GM18507 (cell line): ENCODE measurements at places on chromosomes 11 and 22.

- DNase-seq = no peak
Observed at GRCh38 chr11:12258451-12258850, 118.9 kb upstream of the PARVA start.

DNA sequence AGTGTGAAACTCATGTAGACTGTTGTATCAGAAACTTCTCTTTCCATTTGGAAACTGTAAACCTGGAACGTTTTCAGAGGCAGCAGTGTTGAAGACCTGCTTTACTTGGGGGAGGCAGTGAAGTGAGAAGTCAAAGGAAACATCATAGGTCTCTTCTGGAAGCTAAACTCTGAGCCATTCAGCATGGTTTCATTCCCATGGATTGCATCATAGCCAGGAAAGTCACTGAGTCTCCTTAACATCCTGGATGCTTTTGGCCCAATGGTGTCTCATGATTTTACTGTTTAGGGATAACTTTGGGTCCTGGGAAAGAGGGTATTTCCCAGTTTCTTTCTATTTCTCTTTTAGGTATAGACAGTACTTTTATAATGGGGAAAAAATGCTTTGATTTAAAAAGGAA is 153.2 kb upstream of the E2F8 start:
- no peak for DNase-seq

GRCh38 chr11:75369560-75370255 is 18.2 kb upstream of the ARRB1 start:
- DNase-seq = no peak

DNA sequence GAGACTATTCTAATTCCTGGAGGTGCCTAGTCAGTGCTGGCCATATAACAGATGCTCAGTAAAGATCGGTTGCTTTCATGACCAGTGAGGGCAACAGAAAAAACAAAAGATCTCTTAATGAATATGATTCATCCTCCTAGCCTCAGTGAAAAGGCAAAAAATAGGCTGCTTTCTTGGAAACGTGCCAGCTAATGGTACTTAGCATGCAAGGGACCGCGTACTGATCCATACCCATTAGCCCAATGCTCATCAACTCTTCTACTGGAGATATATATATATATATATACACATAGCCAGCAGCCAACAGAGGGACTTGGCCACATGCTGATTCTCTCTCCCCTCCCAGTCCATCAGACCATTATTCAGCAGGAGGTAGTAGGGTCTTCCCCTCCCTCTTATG is 320.4 kb downstream of the KIRREL3 start:
- DNase-seq = no peak

DNA sequence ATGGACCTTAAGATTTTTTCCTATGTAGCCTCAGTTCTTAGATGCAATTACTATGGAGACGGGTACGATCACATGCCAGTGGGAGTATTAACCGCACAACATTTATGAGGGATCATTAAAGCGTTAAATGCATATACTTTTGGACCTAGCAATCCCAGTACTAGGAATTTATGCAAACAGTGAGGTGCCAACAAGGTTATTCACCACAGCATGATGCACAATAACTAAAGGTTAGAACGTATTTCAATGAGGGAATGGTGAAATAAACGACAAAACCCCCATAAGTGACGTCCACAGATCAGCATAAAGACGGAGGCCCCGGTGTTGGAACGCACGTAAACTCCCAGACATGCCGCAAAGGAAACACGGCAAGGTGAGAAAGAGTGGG is 539 bp downstream of the SIRT3 start:
- DNase-seq = no peak

- DNase-seq = peak; percentile 36
Observed at GRCh38 chr11:18721561-18722292, 4.3 kb downstream of the IGSF22 start.

- DNase-seq = no peak
Observed at GRCh38 chr11:3803726-3804495, 4.4 kb upstream of the PGAP2 start.

GRCh38 chr11:43404836-43405479 is 46.2 kb downstream of the TTC17 start:
- no peak for DNase-seq

GRCh38 chr11:57103899-57104605 is 77.7 kb upstream of the LRRC55 start:
- DNase-seq = no peak

- no peak for DNase-seq
Observed at GRCh38 chr11:44623731-44624491, 58.4 kb downstream of the CD82 start.

- DNase-seq = no peak
Observed at GRCh38 chr11:1592628-1593027, 5.5 kb downstream of the KRTAP5-2 start.

- DNase-seq = peak; percentile 74
Observed at GRCh38 chr11:64230171-64230984, at the start of gene DNAJC4. TSS of gene DNAJC4 (plus strand) at chr11:64230548. CDS start at chr11:64230855, 307 bp downstream.

GRCh38 chr11:65610404-65610803 is 3.6 kb downstream of the MAP3K11 start:
- no peak for DNase-seq

- no peak for DNase-seq
Observed at GRCh38 chr22:43707648-43708047, 104.5 kb downstream of the EFCAB6 start.

GRCh38 chr11:104165014-104165413 is 1.1 kb upstream of the PDGFD start:
- no peak for DNase-seq

DNA sequence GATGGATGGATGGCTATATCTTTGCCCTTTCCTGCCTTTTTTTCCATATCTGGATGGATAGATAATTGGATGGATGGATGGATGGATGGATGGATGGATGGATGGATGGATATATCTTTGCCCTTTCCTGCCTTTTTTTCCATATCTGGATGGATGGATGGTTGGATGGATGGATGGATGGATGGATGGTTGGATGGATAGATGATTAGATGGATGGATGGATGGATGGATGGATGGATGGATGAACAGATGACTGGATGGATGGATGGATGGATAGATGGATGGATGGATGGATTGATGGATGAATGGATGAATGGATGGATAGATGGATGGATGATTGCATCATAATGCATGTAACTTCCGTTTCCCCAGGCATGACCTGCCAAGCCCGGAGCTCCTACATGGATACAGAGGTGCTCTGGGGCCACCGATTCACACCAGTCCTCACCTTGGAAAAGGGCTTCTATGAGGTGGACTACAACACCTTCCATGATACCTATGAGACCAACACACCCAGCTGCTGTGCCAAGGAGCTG is 24.9 kb downstream of the KCNJ5 start:
- DNase-seq = no peak

GRCh38 chr11:134504146-134504905 is 92.3 kb upstream of the B3GAT1 start:
- DNase-seq = no peak

DNA sequence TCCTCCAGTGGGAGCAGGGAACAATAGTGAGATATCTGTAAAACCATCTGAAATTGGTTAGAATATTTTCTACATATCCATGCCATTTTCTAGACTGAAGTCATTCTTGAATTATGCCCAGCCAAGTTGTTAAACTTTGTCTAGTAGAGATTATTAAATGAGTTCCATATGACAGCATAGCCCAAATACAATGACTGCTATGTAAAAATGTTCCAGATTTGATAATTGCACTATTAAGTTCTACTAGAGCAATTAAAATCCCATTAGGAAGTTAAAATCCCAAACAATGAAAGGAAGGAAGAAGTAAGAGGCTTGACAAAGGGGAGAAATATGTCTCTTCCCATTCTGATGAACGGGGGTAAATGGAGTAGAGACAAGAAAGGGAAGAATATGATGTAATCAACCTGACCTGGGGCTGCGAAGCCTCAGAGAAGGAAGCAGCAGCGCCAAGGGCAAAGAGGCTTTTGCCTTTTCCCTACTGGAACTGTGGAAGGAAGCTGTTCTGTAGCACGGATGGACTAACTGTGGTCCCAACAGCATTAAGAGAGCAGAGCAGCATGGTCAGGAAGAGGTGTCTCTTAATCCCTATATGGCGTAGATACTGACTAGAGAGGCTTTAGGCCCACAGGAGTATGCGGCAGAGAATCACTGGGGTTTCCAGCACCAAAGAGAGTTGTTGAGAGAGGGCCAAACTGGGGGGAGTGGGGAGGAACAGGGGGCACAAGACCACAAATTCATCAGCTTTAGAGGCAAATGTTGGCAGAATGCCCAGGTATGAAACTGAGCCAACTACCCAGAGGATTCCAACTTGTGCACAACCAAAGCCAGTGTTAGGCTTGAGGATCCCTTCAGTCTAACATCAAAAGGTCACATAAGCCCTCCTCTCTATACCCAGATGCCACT is 26.7 kb downstream of the RRP8 start:
- no peak for DNase-seq

- no peak for DNase-seq
Observed at GRCh38 chr11:8338138-8338537, 74.5 kb upstream of the LMO1 start.

DNA sequence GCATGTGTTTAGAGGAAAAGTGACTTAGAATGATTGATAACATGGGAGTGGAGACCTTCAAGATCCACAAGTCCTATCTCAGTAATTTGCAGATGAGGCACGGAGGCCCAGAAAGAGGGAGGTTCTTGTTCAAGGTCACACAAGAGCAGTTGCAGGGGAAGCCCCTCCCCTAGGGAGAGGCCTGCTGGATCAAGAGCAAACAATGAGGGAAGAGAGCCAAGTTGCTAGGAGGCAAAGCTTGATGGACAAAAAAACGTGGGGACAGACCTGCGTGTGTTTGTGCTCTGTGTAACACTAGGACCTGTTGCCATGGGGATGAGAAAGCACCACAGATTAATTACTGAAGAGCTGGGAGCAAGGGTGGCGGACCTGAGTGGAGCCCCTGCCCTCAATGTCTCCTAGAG is 6.4 kb upstream of the MFRP start:
- DNase-seq = no peak

DNA sequence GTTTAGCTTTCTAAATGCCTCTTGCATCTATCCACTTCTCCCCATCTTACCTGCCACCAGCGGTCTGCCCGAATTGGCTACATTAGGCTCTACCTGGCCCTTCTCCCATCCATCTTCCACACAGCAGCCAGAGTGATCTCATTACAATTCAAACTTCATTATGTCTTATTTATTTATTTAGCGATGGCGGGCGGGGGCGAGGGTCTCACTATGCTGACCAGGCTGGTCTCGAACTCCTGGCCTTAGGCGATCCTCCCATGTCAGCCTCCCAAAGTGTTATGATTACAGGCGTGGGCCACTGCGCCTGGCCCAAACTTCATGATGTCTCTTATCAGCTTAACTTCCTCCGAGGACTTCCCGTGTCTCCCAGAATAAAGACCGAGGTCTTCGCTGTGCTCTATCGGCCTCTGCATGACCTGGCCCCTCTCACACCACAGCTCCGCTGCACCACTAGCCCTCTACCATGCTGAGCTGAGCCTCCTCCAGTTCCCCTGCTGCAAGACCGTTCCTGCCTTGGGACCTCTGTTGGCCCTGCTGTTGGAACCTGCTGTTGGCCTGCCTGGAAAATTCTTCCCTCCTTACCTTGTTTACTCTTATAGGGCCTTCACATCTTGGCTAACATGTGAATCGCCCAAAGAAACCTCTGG is 870 bp upstream of the CTTN start:
- DNase-seq = no peak

DNA sequence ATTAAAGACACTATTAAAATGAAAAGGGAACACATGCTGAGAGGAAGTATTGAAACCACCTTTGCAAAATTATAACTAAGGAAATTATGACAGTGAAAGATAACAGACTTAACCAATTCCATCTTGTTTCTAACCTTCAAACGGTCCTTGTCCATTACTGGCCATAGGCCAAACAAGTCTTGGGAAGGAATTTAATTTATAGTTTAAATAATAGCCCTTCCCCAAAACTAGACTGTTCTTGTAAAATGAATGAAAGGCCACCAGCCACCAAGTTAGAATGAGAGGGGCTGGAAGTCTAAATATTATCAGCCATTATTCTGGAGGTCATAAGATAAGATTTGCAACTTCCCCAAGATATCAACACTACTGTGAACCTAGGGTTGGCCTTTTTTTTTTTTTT is 1.8 kb upstream of the TALDO1 start:
- DNase-seq = no peak

DNA sequence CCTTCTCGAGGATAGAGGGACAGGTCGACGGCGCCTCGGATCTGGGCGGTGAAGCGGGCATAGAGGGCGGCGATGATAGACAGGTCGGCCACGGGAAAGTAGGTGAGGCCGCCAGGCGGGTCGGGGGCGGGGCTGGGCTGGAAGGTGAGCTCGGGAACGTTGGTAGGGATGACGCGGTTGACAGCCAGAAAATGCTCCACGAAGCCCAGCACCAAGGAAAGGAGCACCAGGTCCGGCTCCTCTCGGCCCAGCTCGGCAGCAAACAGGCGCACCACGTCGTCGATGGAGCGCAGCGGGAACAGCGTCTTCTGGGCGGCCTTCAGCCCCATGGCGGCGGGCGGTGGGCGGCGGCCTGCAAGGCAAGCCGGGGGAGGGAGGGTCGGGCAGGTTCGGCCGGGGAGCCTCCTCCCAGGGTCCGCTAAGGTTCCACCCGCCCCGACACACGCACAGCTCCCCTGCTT is 540 bp downstream of the MEN1 start:
- DNase-seq = no peak

DNA sequence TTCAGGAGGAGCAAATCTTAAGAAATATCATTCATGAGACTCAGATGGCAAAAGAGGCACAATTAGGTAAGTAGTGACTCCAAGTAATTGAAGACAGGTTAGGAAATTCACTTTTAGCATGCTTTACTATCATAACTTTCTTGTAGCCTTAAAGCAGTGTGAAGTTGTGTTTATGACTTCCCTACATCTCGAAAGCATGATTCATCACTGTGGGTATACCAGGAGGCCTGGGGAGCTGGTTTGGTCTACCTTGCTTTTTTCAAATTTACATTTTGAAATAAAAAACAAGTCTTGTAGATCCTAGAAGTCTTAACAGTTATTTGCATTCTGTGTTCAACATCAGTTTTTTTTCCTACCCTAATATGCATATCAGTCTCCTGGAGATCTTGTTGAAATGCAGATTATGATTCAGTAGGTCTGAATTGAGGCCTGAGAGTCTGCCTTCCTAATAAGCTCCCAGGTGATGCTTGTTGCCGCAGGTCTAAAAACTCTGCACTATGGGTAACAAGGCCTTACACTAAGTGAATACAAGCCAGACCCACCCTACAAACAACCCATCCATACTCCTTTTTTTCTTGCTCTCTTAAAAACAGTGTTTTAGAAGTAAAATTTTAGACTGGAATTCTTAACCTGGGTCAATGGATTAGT is 41.4 kb downstream of the TTC17 start:
- DNase-seq = no peak

- no peak for DNase-seq
Observed at GRCh38 chr11:3926458-3927095, 71.1 kb downstream of the STIM1 start.

DNA sequence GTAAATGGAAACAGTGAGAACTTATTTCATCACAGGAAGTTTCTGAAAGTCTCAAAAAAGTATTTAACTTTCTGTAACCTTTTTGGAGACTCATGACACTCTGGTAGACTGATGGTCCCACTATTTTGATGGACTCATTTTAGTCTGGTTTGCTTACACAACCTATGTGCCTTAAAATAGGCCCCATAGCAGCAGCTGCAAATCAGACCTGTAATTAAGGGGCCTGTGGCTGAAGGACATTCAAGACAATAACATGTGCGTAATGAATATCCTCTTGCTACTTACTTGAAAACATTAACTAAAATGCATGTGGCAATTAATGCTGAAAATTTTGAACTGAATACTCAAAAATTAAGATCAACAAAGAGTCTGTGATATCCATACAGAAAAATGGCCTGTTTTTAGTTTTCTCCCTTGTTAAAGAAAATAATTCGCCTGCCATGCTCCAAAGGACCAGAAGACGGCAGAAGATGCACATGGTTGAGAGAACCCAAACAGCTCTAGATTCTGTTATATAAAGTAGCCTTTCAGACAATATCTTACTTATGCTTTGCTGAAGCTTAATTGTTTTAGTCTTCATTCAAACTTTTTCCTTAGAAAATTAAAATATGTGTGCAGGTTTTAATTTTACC is 568.5 kb downstream of the KCNA4 start:
- DNase-seq = no peak
